ENCODE measurements at places on chromosomes 3 and 15. TPM values are rescaled to one million over a fixed set of nuclear protein-coding genes. Genes with fewer than 3 reads are reported as not detected.

GRCh38 chr15:79977431-79978054 is 6.5 kb upstream of the BCL2A1 start:
- DNase-seq = no peak

DNA sequence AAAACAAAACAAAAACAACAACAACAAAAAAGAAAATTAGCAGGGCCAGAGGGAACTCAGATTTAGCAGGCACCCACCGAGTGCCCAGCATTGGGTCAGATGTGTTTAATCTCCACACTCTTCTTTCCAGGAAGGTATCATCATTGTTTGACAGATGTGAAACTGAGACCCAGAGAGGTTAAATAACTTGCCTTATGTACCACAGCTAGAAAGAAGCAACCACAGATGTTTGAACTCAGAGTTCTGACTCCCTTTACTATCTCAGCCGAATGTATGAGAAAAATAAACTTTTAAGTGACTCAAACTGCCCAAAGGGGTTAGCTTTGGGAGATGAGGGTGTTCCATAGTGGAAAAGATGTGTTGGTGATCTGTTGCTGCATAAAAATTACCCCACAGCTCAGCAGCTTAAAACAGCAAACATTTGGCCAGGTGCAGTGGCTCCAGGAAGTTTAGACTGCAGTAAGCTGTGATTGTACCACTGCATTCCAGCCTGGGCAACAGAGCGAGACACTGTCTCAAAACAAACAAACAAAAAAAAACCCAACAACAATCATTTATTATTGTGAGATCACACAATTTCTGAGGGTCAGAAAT is 4.5 kb upstream of the RPP25 start:
- DNase-seq = no peak

ERICH6 gene
- not detected for total RNA-seq

DNA sequence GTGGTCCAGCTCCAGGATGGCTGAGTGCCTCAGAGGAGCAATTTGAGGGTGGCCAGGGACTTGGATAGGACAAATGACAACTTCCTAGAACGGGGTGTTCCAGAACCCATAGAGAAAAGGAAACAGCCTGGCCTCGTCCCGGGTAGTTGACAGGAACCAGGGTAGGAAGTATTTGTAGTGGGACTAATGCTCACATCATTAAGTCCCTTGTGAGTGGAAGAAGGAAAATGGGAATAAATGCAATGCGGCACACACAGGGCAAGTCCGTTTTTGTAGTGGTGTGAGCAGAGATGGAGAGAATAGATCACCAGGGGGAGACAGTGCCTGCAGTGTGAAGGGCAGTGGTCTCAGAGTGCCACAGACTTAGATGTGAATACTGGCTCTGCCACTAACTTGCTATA is 19.6 kb downstream of the TIMP4 start:
- no peak for DNase-seq

- DNase-seq = no peak
These were observed 35.2 kb downstream of the SLC6A20 start for GRCh38 chr3:45760878-45761711.

ANKRD63 gene
- not detected for total RNA-seq

DNA sequence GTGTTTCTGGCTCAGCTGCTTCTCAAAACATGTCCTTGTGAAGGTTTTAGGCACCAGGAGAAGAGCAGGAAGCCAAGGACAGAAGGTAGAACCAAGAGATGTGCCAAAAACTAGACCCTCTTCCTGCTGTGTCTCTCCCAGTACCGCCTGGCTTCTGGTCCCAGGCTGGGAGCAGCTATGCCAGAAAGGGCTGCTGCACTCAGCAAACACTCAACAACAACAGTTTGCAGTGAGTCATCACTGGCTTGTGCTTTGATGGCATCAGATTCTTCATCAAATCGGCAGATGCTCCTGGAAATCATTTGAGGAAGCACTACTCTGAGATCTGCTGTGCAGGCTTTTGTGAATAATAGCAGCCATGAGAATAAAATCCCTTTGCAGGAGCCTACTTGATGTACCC is 63.2 kb downstream of the DGKG start:
- no peak for DNase-seq

GRCh38 chr3:62817678-62818077 is 57.5 kb downstream of the CADPS start:
- no peak for DNase-seq

GP5 gene
- 0.96 TPM for total RNA-seq

Data from omental fat pad (tissue), 4 donors.